ENCODE measurements at places on chromosomes 7 and 10.

- no peak for DNase-seq
Measured at GRCh38 chr10:58177362-58177947, 90.2 kb downstream of the IPMK start.

DNA sequence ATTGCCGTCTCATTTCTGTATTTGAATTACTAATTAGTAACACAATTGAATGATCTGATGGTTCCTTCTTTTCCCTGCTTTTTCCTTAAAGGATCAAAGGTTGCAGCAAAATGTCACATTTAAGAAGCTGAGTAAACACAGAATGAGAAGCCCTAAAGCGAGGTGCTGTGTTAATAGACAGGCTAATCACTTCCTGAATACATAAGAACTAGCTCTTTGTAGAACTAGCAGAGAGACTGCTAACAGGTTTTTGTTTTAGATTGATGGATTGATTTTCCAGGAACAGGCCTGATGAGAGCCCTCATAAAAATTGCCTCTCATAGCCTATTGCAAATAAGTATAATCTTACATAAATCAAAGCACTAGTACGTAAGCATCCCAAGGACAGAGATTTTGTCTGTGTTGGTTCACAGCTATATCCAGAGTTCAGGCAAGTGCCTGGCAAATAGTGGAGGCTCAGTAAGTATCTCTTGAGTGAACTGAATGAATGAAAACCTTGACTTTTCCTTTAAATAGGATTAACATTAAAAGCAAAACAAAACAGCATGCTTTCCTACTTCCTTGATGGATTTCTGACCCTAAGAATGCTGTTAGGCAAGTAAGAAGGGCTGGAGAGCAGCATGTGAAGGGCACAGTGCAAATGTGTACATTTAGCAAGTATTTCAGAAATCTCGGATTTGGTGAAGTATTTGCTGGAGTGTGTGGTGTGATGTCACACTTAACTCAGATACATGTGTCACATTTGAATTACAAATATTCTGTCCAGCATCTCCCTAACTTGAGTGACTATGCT lies 3.3 kb downstream of the TMEM229A start:
- DNase-seq: no peak

GRCh38 chr7:21611129-21611528 lies 68.3 kb downstream of the DNAH11 start:
- DNase-seq: no peak

GRCh38 chr7:49389871-49390479 lies 383.5 kb upstream of the VWC2 start:
- no peak for DNase-seq

GRCh38 chr7:19051767-19052375 lies 65.6 kb downstream of the TWIST1 start:
- no peak for DNase-seq

GRCh38 chr7:47609803-47610452 lies 28.0 kb upstream of the TNS3 start:
- DNase-seq: no peak

DNA sequence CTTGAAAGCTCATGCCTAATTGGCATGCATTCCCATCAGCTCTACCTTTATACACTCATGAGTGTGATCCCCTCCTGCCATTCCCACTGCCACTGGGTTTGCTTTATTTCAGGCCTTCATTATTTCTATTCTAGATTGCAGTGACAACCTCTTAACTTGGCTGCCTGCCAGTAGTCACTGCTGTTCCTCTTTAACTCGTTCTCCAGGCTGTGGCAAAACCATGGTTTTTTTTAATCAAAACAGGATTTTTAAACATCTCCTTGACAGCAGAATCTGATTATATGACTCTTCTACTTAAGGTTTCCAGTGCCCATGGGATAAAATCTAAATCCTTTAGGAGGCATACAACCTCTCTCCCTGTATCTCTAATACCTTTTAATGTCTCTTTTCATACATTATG lies 223.7 kb upstream of the PCDH15 start:
- no peak for DNase-seq

- no peak for DNase-seq
Measured at GRCh38 chr10:67785098-67785497, 52.9 kb downstream of the DNAJC12 start.

DNA sequence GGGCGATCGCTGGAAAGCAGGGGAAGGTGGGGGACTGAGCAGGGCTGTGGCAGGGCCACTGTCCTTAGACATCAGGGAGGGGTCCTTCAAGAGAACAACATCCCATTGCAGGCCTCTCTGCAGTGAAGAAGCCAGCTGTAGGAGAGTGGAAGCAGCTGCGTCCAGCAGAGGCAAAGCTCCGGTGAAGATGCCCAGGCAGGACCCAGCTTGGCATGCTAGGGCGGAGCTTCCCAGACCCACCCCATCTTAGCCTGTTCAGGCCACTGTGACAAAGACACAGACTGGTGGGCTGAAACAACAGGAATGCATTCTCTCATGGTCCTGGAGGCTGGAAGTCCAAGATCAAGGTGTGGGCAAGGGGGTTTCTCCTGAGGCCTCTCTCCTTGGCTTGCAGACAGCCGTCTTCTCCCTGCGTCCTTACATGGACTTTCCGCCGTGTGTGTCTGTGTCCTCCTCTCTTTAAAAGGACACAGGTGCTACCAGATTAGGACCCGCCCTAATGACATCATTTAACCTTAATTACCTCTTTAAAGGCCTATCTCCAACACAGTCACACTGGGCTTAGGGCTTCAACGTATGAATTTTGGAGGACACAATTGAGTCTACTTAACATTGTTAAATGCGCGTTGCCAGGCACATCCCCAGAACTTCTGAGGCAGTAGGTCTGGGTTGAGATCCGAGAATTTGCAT lies 178.1 kb upstream of the GRB10 start:
- DNase-seq: no peak

DNA sequence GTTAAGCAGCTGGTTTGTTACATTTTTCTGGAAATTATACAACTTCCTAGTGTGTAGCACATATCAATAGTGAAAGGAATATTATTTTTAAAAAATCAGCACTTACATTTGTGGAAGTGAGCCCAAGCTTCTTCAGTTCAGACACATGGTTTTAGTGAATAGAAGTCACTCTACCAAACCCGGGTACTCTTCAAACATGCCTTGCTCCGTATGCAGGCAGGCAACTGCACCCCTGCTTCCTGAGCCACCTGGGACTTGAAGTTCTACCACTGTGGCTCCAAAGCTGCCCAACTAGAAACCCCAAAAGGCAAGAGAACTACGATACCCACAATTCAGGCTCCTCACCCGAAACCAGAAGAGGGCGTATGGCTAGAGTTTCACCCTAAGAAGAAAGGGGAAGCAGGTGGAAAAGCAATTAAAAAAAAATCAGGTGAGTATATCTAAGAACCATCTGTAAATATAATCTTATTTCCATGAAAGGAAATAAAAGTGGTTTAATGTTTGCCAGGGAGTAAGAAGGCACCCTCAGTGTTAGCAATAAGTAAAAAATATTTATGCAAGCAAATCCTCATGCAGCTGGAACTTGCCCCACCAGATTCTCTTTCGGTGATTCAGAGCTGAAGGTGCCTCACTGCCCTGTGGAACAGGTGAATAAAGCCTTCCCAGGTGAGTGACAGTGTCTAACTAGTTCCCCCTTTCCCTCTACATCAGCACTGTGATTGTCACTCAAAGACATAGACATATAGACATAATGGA lies at the start of gene MACC1:
MACC1 (minus strand) TSS at position 192 of the 756 bp plus-strand sequence. CDS start 55,522 bp downstream, outside the sequence.
- DNase-seq: no peak

DNA sequence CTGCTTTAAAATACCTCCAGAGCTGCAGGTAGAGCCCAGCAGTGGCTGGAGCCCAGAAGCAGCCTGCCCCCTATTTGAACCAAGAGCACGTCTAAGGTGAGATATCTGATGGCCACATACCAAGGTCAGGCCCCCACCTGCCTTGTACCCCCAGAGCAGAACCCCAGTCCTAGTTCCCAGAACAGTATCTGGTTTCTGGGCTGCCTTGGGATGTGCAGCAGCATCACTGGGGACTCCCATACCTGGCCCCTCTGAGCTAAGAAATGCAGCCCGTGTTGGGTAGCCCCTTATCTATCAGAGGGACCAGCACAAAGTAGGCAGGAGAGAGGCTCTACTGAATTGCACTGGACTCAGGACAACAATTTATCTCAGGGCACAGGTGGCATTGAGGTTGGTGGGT lies 8.9 kb downstream of the SFTPD start:
- DNase-seq: no peak

Data from stimulated activated CD4-positive, alpha-beta T cell treated with anti-CD3 and anti-CD28 coated beads, Interleukin-1b, Interleukin-23, amount 100 ng/mL, for 4 hours (primary cell).